ENCODE measurements at places on chromosomes 13 and 19.

GRCh38 chr19:11242864-11243797 is 3.7 kb downstream of the ANGPTL8 start:
- peaks cover 3% of the 10 kb centered on the region for H3K36me3 ChIP-seq
- peak; percentile 79 for DNase-seq
- no peaks in the 10 kb centered on the region for H3K27me3 ChIP-seq
- H3K4me1 ChIP-seq: no peaks in the 10 kb centered on the region
- no peak overlapping the region for H3K27ac ChIP-seq
- H3K4me3 ChIP-seq: no peak overlapping the region

GRCh38 chr13:100533588-100534041 is 55.0 kb downstream of the GGACT start:
- H3K36me3 ChIP-seq: no peaks in the 10 kb centered on the region
- DNase-seq: no peak
- H3K27ac ChIP-seq: no peak overlapping the region
- H3K27me3 ChIP-seq: no peaks in the 10 kb centered on the region
- no peaks in the 10 kb centered on the region for H3K4me1 ChIP-seq
- H3K4me3 ChIP-seq: no peak overlapping the region

- no peak overlapping the region for H3K4me3 ChIP-seq
- no peak for DNase-seq
- no peaks in the 10 kb centered on the region for H3K27me3 ChIP-seq
- H3K36me3 ChIP-seq: no peaks in the 10 kb centered on the region
- H3K4me1 ChIP-seq: no peaks in the 10 kb centered on the region
Observed at GRCh38 chr13:32045982-32046785, 14.6 kb downstream of the FRY start.

DNA sequence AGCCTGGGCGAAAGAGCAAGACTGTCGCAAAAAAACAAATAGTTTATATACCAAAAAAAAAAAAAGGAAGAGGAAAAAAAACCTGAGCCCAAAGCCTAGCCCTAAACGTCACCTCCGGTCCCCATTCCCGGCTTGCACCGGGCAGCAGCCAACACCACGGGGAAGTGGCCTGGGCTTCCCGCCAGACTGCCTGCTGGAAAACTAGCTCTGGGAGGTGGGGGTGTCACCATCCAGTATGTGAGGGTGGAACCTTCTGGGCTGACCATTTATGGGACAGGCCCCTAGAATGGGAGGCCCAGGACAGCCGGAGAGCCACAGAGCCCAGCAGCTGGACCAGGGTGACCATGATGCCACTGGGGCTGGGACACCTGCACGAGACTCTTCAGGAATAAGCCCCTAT is 37.3 kb downstream of the IL12RB1 start:
- H3K4me1 ChIP-seq: peaks cover 11% of the 10 kb centered on the region
- H3K27ac ChIP-seq: peak overlapping the region; percentile 87
- no peaks in the 10 kb centered on the region for H3K27me3 ChIP-seq

DNA sequence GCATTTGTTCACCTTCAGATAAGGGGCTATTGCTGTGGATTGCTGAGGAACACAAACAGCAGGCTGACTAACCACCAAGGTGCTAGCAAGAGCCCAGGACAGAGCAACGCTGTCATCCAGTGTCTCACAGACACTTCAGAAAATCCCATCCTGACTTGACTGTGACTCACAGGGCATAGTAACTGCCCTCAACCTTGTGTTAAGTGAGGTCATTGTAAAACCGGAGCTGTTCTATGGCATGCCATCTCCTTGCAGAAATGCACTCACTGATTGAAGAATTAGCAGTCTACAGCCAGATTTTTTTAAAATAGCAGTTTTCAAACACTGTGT is 51.1 kb downstream of the TNFRSF19 start:
- H3K36me3 ChIP-seq: no peaks in the 10 kb centered on the region
- no peaks in the 10 kb centered on the region for H3K4me1 ChIP-seq
- no peak for DNase-seq
- no peaks in the 10 kb centered on the region for H3K27me3 ChIP-seq

GRCh38 chr13:111873676-111874178 is 193.2 kb upstream of the SOX1 start:
- H3K4me3 ChIP-seq: no peak overlapping the region
- no peaks in the 10 kb centered on the region for H3K4me1 ChIP-seq
- H3K27me3 ChIP-seq: peaks cover 16% of the 10 kb centered on the region
- no peak for DNase-seq

GRCh38 chr13:91122766-91123165 is 224.7 kb upstream of the MIR17HG start:
- no peaks in the 10 kb centered on the region for H3K4me1 ChIP-seq
- H3K27me3 ChIP-seq: no peaks in the 10 kb centered on the region
- H3K36me3 ChIP-seq: no peaks in the 10 kb centered on the region
- H3K27ac ChIP-seq: no peak overlapping the region
- DNase-seq: no peak

DNA sequence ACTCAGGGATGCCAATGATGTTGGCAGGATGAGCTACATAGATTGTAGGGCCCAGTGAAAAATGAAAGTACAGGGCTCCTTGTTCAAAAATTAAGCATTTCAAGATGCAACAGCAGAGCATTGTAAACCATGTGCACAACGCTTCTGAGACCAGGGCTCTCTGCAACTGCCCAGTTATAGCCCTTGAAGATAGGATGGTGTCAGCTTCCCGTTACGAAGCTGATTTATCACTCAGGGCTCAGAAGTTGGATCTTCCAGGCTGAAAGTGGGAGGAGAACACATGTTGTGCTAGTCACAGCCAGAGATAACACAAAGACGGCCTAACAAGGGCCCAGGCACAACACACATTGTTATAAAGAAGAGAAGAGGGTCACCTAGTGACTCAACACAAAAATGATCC is 466.7 kb downstream of the TUBA3C start:
- DNase-seq: no peak
- no peaks in the 10 kb centered on the region for H3K36me3 ChIP-seq
- no peaks in the 10 kb centered on the region for H3K27me3 ChIP-seq
- no peak overlapping the region for H3K4me3 ChIP-seq
- H3K4me1 ChIP-seq: no peaks in the 10 kb centered on the region

GRCh38 chr13:43335764-43336163 is 312.4 kb downstream of the DNAJC15 start:
- H3K27ac ChIP-seq: no peak overlapping the region
- DNase-seq: no peak
- H3K4me3 ChIP-seq: no peak overlapping the region

- no peaks in the 10 kb centered on the region for H3K4me1 ChIP-seq
- no peak overlapping the region for H3K27ac ChIP-seq
Observed at GRCh38 chr13:69485991-69486592, 621.5 kb upstream of the ATXN8OS start.

DNA sequence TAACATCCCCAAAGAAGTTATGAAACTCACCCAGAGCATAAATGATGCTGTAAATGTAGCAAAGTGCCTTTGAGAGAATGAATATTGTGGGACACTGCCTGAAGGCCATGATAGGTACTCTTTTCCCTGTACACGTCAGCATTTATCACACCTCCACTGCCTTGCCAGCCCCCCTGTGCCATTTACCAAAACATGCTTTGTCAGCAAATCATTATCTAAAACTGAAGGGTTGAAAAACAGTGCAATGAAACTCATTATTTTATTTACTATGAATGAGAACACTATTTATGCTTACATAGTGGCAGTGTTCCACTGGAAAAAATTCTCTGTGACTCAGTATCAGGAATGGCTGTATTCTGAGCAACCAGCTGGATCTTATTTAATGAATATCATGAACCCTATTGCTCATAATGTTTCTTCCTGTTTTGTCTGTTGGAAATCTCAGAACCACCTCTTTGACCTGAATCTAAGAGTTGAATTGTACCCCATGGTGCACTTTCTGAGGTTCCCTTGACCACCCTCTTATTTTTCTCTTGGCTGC is 564.1 kb downstream of the DCT start:
- H3K36me3 ChIP-seq: no peaks in the 10 kb centered on the region
- H3K27ac ChIP-seq: no peak overlapping the region
- no peaks in the 10 kb centered on the region for H3K27me3 ChIP-seq
- H3K4me1 ChIP-seq: no peaks in the 10 kb centered on the region
- no peak for DNase-seq

DNA sequence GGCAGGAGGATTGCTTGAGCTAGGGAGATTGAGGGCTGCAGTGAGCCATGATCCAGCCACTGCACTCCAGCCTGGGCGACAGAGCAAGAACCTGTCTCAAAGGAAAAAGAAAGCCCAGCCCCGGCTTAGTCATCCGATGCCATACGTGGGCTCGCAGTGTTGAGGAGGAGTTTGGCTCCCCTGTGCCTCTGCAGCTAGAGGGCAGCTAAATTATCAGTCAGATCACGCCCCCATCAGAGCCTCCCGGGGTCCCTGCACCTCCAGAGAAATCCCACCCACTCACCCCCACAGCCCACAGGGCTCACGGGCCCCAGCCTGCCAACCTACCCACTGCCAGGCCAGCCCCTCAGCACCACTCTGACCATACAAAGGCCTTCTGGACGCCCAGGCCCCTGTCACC is 27.6 kb downstream of the MAU2 start:
- DNase-seq: no peak
- H3K4me3 ChIP-seq: no peak overlapping the region
- H3K27me3 ChIP-seq: no peaks in the 10 kb centered on the region
- H3K4me1 ChIP-seq: no peaks in the 10 kb centered on the region
- peaks cover 10% of the 10 kb centered on the region for H3K36me3 ChIP-seq
- H3K27ac ChIP-seq: no peak overlapping the region

DNA sequence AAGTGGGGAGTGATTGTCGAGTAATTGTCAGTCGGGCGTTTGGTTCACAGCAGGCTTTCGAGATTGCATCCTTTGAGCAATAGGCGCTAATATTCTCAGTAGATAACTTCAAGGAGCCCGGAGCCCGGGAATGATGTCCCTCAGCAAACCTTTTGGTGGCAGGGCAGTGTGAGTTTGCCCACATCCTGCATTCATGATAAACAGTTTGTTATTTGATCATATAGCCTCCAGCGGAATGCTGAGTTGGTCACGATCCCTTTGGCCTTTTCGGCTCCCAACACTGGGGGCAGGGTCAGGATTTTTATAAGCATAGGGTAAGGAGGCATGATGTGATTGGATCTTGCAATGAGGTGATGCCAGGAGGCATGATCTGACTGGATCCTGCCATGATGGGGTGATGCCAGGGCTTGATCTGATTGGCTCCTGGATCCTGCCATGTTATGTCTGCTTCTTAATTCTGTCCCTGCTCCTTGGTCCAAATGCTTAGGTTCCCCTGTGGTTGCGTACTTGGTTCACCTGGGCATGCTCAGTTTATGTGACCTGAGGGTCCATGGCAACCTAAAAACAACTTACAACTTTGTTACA is 38.2 kb upstream of the IGSF23 start:
- DNase-seq: no peak
- H3K36me3 ChIP-seq: no peaks in the 10 kb centered on the region
- no peaks in the 10 kb centered on the region for H3K4me1 ChIP-seq
- H3K4me3 ChIP-seq: no peak overlapping the region

GRCh38 chr13:35857769-35858168 is 273.4 kb downstream of the DCLK1 start:
- no peak overlapping the region for H3K4me3 ChIP-seq
- H3K27ac ChIP-seq: no peak overlapping the region
- DNase-seq: no peak
- no peaks in the 10 kb centered on the region for H3K27me3 ChIP-seq

GRCh38 chr19:2820112-2820702 is 539 bp downstream of the ZNF554 start:
- H3K27ac ChIP-seq: peak overlapping the region; percentile 76
- no peak for DNase-seq
- H3K27me3 ChIP-seq: no peaks in the 10 kb centered on the region
- peak overlapping the region; percentile 70 for H3K4me3 ChIP-seq
- H3K4me1 ChIP-seq: no peaks in the 10 kb centered on the region

GRCh38 chr13:73000027-73000674 is 58.7 kb upstream of the KLF5 start:
- no peaks in the 10 kb centered on the region for H3K27me3 ChIP-seq
- no peaks in the 10 kb centered on the region for H3K36me3 ChIP-seq
- H3K27ac ChIP-seq: no peak overlapping the region

DNA sequence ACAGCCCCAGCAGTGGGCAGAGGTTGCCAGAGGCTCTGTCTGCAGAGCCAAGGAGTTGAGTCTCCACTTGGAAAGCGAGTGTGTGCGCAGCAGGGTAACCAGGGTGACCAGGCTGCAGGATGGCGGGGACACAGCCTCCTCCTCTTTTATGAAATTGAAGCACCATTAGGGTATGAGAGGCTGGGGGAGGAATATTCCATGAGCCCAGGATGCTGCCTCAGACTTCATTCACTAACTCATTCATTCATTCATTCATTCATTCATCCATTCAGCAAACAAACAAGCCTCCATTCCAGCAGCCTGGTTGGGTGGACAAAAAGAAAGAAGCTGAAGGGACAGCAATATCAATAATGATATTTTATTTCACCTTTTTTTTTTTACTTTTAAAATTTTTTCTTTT is 6.6 kb upstream of the LMTK3 start:
- no peaks in the 10 kb centered on the region for H3K4me1 ChIP-seq
- no peak overlapping the region for H3K27ac ChIP-seq
- DNase-seq: no peak
- H3K27me3 ChIP-seq: no peaks in the 10 kb centered on the region
